ENCODE measurements at places on chromosomes 4 and X.
A peak's percentile ranks its signal among the peaks of the same experiment; 100 is the strongest.

DNA sequence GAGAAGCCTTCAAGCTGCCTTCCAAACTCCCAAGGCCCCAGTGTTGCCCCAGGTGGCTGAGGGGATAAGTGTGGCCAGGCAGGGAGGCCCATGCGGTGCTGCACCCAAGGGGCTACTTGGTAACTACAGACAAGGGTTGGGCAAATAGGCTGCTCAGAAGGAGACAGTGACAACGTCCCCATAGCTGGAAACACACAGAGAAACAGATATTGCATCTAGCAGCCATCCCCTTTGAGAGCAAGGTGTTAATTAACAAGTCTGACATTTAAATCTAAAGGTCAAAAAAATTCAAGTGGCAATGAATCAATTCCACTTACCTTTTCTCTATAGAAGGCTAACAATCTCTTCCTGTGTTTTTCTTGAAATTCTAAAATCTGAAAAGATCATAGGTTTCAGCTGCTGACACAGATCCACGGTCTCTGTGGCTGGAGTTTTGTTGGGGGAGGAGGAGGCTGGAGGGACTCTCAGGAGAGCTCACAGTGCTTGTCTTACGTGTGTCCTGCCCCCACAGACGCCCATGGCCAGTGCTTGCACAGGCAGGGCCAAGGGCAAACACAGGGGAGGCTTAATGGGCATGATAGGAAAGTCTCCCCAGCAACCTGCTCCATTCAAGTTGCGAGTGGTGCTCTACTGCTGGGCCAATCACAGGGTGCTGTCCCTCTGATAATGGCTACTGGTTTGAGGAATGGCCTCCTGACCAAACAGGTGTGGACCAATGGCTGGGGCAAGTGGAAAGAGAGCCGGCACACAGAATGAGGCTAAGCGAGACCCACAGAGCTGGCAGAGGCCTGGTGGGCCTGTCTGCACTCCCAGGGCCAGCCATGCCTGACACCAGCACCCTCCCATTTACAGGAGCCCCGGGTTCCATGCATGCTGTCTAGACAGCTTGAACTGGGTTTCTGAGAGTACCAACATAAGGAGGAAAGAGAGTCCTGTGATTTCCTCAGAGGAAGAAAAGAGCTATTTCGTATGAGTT, 22.6 kb downstream of the RNF212 start:
- no peak for DNase-seq

- DNase-seq, result peak; percentile 42
Measured at GRCh38 chrX:123884809-123885408, 25.1 kb downstream of the XIAP start.

DNA sequence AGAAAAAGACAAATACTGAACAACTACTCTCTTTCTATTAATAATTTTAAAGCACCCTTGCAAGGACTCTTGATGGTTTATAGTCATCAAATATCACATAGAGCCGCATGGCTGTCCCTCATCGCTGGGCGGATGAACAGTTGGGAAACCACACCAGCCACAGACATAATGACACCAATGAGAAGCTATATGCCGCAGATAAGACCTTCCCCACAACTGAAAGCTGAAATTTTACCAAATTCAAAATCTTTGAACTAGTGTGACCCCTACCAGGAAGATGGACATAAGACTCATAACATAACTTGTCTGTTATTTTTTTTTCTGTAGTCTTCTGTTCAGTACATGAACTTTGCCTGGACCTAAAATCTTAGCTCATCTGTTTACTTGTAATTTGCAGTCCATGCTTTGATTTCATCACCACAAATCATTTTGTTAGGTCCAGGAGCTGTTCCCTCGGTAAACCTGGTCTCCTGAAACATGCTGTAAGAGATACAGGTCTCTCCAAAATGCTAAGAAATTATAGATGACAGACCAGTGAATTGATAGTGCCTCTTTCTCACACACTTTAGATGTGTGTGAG, 157.3 kb upstream of the RAPGEF2 start:
- no peak for DNase-seq

- no peak for DNase-seq
Measured at GRCh38 chr4:3747581-3747904, 18.6 kb upstream of the ADRA2C start.

GRCh38 chr4:104493081-104493831, 1.4 kb downstream of the CXXC4 start:
- no peak for DNase-seq

GRCh38 chr4:112029771-112030171, 115.5 kb upstream of the FAM241A start:
- no peak for DNase-seq

DNA sequence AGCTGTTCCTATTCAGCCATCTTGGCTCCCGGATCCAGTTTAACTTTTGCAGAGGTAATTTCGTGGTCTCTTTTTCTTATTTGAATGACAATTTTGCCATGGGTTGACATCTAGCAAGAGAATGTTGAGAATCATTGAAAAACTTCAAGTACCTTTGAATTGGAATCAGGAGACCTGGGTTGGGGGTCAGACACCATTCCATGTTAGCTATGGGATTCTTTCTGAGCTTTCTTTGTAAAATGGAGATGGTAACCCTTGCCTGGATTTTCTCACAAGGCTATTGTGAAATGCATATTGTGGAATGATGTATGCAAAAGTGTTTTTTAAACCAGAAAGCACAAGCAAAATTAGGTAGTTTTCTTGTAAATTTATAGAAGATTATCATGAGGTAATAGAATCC, 79.1 kb upstream of the HAND2 start:
- no peak for DNase-seq

GRCh38 chrX:77967631-77968030, 1.8 kb downstream of the PGAM4 start:
- DNase-seq, result no peak

DNA sequence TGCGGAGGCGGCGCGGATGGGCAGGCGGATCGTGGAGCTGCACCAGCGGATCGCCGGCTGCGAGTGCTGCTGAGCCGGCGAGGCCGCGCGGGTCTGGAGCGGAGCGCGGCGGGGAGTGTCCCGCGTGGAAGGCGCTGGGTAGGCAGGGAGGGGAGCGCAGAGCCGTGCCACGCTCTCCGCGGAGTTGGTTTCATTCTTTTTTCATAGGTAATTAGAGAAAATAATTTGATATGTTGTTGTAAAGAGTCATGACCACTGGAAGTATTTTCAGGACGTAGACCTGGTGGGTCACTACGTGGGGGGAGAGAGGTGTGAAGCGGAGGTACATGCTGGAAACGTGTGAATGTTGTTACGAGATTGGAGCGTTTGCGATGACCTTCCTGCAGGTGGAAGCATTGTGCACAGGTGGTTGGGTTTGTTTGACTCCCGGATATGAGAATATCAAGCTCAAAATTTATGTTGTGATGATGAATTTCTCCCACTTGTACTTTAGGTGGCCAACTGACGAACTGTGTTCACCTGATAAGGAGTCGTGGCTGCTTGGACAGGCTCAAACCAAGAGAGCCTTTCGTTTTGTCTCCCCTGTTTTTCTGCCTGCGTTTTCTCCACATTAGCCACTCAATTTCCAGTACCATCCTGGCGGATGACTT, 19.1 kb upstream of the S100P start:
- DNase-seq, result no peak

- DNase-seq, result no peak
Measured at GRCh38 chrX:67207912-67208311, 335.9 kb upstream of the AR start.

DNA sequence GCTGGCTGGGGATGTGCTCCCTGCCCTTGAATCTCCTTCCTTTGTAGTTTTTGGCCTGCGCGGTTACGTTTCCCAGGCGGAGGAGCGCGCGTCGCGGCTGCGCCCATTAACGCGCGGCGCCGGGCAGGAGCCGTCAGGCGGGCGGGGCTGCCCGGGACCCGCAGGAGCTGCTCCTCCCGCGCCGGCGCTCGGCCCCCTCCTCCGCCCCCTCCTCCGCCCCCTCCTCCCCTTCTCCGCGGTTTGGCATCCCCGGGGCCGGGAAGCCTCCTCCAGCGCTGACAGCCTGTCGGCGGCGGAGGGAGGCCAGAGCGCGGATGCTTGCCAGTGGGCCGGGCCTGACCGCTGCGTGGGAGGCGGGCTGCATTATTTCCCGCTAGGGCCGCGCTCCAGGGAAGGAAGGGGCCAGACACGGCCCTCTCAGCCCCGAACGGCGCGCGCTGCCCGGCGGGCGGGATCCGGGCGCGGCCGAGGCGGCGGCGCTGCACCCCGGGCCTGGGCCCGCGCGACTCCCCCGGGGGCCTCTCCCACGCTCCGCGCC, at the start of gene DCLK2:
Gene DCLK2 (plus strand): TSS at position 405 of the 538 bp plus-strand sequence. CDS start 583 bp downstream, outside the sequence.
- DNase-seq, result peak; percentile 75

- DNase-seq, result no peak
Measured at GRCh38 chrX:55524487-55524886, 34.8 kb upstream of the USP51 start.

- no peak for DNase-seq
Measured at GRCh38 chr4:110798687-110799086, 175.8 kb upstream of the PITX2 start.

DNA sequence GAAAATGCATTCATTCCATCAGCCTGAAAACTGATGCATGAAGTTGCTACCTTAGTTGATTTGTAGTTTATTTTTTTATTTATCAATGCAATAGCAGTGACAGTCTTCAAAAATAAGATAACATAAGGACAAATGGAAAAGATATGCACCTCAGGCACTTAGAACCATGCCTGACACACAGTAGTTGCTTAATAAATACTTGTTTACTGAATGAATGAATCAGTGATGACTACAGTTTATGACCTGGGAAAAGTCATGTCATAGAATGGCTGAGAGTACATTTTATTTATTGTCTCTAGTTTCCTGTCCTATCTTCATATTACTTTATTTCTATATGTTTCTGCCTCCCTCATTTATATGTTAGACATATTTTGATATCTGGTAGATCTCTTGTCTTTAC, 171.8 kb downstream of the TLL1 start:
- DNase-seq, result no peak

DNA sequence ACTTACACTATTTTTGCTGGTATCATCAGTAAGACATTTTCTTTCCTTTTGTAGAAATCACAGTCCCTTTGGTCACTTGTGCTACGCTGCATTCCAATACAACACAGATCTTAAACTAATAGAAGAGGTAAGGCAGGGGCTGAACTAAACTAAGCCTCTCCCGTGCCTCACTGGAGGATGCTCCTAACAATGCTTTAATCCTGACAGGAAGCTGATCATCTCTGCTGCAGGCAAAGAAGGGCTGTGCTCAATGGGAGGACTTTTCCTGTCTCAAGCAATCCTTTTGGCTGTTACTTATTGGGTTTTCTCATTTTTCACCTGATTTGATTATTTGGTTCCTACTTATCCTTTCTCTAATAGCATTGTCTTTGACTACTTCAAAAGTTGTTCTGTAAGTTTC, 583.1 kb downstream of the INPP4B start:
- DNase-seq, result no peak

GRCh38 chr4:120704538-120704937, 218.0 kb downstream of the PRDM5 start:
- no peak for DNase-seq

DNA sequence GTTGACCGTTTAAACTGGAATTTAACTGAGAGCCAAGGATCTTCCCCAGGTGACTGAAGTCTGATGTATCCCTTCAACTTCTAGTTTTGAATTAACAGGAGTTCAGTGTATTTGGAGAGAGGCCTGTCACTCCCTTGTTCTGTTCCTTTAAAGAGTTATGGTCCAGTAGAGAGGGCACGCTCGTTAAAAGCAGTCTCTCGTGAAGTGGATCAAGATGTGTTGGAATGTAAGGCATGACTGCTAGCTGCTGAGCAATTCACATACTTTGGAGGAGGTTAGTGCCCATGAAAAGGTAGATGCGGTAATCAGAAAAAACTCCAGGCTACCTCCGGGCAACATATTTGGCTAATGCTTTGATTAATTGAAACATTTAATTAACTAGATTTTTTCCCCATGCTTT, 65.7 kb downstream of the SHROOM2 start:
- no peak for DNase-seq

DNA sequence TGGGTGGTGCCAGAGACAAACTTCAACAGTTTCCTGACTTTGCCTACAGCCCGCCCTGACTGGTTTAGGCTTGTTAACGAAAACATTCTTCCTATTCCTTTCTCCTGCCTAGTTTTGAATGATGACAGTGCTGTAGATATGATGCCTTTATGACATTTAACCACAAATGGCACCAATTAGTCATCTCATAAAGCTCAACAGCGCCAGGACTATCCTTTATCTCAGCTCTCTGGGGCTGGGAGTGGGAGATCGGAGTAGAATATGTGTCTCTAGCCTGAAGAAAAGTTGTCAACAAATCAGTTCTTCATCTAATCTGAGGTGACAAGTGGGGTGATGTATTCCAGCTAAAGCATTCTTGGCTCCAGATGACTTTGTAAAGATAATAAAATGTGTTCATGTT, 64.6 kb upstream of the SH3RF1 start:
- DNase-seq, result no peak

GRCh38 chr4:8599657-8600056, 7.1 kb downstream of the CPZ start:
- no peak for DNase-seq

DNA sequence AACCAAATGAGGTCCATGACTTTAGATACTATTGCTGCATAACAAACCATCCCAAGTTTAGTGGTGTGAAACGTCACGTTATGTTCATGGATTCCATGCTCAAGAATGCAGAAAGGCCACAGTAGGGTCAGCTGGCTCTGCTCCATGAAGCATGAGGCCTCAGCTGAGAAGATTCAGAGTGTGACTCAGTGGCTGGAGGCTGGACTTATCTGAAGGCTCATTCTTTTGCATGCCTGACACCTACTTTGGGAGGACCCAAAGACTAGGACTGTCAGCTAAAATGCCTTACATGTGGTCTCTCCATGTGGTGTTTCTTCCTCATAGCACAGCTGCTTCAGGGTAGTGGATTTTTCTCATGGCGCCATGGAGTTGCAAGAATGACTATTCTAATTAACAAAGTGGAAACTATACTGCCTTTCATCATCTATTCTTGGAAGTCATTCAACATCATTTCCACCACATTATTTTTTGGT, 11.5 kb upstream of the CCDC149 start:
- DNase-seq, result no peak

Data from NCI-H446 treated with DMSO at 0.1 percent for 48 hours (cell line).